Adipocyte (in vitro differentiated cells): ENCODE measurements at places on chromosomes 1 and 21.

GRCh38 chr1:225735252-225736149, 42.1 kb upstream of the SRP9 start:
- peak; percentile 92 for DNase-seq

GRCh38 chr1:204970937-204971336, 72.1 kb upstream of the CNTN2 start:
- DNase-seq, result no peak

GRCh38 chr1:55216096-55216495, 932 bp upstream of the USP24 start:
- no peak for DNase-seq

DNA sequence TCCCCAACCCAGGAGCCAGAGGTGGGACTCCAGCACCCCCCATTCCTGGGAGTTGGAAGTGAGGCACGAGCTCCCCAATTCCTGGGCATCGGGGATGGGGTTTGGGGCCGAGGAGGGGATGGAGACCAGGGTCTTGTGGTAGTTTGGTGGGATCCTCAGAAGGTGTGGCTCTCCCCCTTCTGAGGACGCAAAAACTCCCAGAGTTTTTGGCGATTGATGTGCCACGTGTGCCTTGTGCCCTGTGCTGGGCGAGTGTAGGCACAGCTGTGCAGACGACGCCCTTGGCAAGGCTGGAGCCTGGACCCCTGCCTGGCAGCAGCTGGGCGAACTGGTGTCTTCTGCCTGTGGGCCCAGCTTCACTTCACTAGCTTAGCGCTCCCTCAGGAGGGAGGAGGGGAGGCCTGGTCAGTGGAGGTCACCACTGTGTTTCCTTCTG, 2.6 kb downstream of the GUK1 start:
- no peak for DNase-seq

DNA sequence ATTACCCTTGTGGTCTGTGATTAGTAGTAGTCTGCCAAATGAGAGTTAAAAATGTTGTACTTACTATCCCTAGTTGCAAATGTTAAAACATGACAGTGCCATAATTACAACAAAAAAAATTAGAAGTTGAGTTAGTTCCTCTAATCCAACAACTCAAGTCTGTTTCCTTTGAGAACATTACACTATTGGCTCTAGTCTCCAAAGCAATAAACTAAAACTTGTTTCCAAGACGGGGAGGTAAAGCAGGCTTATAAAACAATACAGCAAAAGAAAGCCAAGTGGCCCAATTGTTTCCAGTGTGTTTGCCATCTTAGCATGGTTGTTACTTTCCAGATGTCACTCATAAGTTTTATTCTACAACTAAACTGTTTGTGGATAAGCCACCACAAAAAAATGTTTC, 11.6 kb downstream of the KYAT3 start:
- no peak for DNase-seq

- peak; percentile 3 for DNase-seq
These were observed 87.6 kb downstream of the GFI1 start for GRCh38 chr1:92399076-92399475.

- DNase-seq, result no peak
These were observed 285.2 kb downstream of the PCP4 start for GRCh38 chr21:40152476-40152875.

DNA sequence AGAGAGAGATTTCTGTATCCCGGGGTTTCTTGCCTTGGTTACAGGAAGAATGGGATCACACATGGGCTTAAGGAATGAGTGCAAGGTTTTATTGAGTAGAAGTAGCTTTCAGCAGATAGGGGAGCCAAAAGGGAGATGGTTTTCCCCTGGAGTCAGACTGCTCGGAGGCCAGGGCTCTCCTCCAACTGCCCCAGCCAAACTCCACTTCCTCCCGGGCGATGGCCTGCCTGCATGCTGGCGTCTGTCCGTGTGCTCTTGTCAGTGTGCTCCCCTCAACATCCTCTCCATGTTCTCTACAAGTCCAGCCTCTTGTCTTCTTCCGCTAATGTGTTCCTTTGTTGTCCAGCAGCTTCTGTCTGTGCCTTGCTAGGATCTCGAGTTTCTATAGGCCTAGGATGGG, 421.3 kb upstream of the ADGRL2 start:
- DNase-seq, result no peak

DNA sequence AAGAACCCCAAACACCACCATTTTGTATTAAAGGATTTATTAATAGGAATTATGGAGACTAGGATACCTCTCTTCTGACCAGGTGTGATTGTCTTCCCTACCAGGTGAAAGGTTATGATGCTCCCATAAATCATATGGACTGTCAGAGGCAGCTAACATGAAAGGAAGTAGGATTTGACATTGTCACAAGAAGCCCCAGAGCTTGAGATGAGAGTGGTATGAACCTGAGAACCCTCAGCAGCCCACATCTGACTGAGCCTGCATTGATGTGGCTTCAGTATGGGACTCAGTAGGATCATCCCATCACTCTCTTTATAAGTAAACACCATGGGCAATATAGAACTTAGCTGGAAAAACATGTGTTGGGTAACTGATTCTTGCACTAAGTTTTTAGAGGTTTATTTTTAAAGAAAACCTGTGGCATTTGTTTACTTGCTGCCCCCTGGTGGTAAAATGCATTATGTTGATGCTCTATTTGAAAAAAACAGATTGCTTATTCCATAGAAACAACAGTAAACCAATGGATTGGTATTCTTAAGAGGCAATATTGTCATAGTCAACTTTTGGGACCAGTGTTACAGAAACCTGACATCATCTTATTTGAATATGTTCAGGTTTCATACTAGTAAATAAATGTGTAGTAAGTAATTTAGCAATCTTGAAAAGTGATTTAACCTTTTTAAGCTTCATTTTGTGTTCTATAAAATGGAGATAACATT, 16.6 kb upstream of the CACYBP start:
- peak; percentile 83 for DNase-seq

GRCh38 chr1:47709872-47710231, 272.0 kb downstream of the FOXD2 start:
- no peak for DNase-seq

DNA sequence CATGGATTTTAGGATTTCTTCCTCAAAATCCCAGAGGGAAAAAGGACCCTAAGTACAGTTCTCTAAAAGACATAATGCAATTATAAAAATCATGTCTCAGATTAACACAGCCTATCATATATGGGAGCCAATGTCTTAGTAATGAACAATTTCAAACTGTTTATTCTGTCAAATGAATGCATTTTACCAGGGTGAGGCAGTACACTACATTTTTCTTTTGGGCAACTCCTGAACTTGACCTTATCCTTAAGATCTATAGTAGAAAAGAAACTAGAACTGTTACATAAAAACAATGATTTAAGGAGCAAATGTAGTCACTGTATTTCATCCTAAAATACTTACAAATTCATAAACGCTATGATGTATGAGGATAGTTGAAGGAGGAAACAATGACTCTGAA, 226.3 kb upstream of the B3GALT2 start:
- DNase-seq, result no peak

- DNase-seq, result no peak
These were observed 49.1 kb upstream of the C1orf146 start for GRCh38 chr1:92168657-92169056.

- no peak for DNase-seq
These were observed 56.3 kb upstream of the NFASC start for GRCh38 chr1:204814166-204814884.

- DNase-seq, result peak; percentile 44
These were observed 117.1 kb downstream of the OSBPL9 start for GRCh38 chr1:51733793-51734522.

DNA sequence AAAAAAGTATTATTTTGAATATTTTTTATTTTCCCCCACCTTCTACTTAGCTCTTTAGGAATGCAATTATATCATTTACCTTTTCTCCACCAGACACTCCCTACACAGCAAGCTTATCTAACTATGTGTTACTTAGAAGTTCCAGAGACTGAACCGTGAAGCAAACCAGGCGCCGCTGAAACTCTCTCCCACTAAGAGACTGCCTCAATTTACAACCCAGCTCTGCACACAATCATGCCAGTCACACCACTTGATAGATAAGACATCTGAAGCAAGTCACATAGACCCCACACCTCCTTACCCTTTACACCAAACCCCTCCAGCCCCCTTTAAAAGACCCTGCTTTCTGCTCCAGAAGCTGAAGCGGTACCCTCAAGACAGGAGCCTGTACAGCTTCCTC, 245.5 kb downstream of the S1PR1 start:
- no peak for DNase-seq

- DNase-seq, result no peak
These were observed 52.7 kb upstream of the WASF2 start for GRCh38 chr1:27542463-27543273.

- no peak for DNase-seq
These were observed 9.4 kb downstream of the AKNAD1 start for GRCh38 chr1:108847494-108847893.

- peak; percentile 15 for DNase-seq
These were observed 3.6 kb downstream of the CTBS start for GRCh38 chr1:84570436-84571149.

DNA sequence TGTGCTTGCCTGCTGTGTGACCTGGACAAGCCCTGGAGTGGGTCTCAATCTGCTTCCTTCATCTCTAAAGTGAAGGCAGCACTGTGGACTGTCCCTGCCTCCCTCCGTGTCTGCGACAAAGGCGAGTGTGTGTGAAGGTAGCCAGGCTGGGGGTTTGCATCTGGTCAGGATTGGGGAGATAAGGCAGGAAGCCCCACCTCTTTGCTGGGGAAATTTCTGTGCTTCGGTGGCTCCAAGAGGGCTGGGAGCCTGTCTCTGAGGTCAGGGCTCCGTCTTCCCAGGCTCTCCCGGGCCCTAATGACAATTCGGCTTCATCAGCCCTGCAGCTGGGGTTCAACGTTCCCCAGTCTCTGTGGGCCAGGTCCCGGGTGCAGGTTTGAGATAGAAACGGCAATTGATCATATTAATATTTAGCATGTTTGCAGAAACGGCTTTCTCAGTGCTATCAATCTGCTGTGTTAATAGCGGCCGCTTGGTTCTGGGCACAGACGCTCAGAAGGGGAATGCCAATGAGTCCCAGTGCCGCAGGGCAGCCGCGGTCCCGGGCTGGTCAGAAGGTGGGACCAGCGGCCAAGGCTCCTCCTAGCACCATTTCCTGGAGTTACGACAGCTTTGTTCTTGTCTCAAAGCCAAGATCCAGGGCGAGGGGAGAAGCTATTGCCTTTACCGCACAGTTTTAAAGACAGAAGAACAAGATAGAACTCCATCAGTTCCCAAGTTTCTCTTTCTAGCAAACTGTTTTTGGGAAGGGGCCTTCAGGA, 105.7 kb downstream of the PRDM16 start:
- no peak for DNase-seq

DNA sequence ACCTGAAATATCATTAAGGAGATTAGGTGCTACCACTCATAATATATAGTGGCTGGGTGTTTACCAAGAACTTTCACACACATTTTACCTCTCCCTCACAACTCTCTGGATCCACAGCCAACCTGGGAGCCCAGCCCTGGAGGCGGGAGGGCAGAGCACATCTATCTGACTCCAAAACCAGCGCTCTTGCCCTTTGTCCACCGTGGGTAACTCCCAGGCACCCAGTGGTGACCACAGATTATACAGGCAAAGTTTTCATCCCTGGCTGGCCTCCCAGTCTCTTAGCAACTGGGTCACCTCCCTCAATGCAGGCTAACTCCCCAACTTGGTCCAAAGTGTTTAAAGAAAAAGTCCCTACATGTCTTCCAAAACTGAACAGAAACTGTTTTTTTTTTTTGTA, 2.4 kb downstream of the PAQR7 start:
- DNase-seq, result peak; percentile 18

- no peak for DNase-seq
These were observed 160.9 kb upstream of the CSF3R start for GRCh38 chr1:36643371-36644270.

- DNase-seq, result no peak
These were observed 530.9 kb downstream of the PTPRU start for GRCh38 chr1:29767088-29767685.
